ENCODE measurements at places on chromosomes 6 and 20.

- no peak for DNase-seq
Measured at GRCh38 chr6:30885999-30886896, 1.9 kb downstream of the DDR1 start.

GRCh38 chr6:70371454-70372105, 41.7 kb upstream of the FAM135A start:
- peak; percentile 73 for DNase-seq

DNA sequence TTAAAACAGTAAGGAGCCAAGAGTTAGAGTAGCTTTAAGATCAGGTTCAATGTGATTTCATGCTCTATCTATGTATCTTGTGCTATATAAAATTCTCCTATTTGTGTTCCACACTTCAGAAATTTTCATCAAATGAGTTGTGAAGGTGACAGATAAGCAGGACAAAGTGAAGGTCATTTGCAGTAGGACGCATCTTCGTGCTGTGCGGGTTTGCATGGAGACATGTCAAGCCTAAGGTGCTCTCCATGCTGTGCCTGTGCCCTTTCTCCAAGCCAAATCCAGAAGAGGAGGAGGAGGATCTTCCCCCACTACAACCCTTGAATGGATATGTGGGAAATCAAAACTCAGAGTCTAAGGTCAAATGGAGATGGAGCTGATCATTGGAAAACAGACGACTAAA, 147.3 kb upstream of the NEDD9 start:
- DNase-seq: no peak

GRCh38 chr6:72739368-72739779, 117.5 kb downstream of the KCNQ5 start:
- DNase-seq: no peak

DNA sequence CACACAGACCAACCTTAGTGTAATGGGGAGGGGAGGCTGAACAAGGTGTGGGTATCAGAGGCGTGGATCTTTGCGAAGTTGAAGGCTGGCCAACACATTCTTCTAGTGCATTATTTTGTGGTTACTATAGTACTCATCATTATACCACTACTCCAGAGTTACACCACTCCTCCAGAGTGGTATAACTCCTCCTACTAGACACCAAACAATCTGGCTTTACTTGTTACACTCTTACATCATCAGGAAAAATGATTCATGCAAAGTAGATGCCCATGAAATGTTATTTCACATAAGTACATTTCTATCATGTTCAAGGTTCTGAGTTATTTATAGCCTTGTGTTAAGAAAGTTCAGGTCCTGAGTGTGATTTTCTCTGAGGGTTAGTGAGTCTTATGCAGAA, 443.1 kb upstream of the OPRM1 start:
- DNase-seq: no peak

- peak; percentile 66 for DNase-seq
Measured at GRCh38 chr20:11204926-11205768, 531.3 kb upstream of the JAG1 start.

DNA sequence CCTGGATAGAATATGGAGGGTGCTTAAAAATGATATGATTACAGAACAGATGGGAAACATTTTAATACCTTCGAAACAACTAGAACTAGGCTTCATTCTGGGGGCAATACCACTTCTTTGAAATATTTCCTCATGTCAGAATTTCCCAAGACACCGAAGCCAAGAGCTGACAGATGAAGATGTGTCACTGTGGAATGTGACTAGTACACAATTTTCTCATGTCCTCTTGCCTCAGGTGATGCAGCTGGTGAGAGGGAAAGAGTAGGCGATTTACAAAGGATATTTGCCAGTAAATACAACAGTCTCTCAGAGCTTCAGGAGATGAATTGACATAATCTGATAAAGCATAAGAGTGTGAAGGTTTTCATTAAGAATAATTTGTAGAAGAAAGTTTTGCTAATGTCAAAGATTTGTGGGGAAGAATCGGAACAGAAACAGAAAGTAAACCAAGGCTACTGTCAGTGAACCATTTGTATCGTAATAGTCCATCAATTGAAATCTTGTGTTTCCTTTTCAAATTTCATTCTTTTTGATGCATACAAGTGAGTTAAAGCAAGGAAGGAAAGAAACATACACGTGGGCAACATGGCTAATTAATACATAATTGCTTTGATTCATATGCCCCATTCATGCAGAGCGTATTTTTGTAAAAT, 164.7 kb upstream of the CCN2 start:
- DNase-seq: no peak

GRCh38 chr20:55058938-55059337, 583.5 kb downstream of the DOK5 start:
- no peak for DNase-seq

DNA sequence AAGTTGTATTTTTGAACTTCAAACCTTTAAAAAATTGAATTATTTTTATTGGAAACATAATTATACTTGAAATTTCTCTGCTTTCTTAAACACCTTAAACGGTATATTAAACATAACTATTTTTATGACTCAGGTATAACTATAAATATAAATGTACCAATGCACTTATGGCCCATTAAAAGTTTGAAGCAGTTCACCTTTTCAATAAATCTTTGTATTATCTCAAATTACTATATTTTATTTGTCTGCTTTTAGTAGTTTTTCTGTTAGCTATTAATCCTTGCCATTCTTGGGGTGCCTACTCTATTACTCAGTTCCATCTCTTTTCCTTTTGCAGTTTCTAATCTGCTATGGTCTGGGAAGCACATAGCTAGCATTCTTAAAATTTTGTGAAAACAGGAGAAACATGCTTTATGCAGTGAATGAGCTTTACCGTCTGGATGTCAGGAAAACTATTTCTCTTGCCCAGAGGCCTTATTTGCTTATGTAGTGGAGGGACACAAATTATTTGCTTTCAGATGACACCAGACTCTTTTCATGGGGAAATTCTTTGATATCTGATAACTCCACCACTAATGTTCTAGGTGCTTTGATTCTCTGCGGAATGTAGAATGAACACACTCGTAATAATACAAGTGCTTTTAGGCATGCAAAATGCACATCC, 378.9 kb upstream of the CITED2 start:
- no peak for DNase-seq

DNA sequence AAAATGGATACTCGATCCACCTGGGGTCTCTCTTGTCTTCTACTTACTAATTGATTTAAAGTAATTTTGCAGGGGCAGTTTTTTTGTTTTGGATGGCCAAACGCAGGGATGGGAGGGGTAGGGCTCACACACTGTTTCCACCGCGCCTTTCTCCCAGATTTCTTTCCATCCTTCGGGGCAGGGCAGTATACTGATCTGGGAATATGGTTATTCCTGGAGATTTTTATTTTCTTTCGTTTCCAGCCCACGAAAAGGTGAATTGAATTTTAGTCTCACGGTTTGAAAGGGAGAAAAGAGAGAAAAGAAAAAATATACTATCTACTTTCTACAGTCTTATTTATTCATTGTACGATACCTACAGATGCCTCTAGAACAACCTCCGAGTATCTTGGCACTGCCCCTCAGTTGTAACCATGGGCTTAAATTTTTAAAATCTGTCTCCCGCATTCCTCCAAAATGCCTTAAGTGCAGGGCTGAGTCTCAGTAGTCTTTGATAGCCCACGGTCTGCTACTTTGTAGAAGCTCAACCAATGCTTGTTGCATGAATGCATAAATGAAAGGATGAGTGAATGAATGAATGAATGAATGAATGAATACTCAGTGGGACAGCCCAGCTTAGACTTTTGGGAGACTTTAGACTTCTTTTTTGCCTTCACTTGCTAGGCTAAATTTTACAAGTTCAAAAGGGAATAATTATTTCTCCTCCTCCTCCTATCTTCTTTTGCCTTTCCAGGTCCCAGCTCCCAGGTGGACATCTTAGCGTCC, 18.1 kb upstream of the TRIM27 start:
- DNase-seq: no peak

DNA sequence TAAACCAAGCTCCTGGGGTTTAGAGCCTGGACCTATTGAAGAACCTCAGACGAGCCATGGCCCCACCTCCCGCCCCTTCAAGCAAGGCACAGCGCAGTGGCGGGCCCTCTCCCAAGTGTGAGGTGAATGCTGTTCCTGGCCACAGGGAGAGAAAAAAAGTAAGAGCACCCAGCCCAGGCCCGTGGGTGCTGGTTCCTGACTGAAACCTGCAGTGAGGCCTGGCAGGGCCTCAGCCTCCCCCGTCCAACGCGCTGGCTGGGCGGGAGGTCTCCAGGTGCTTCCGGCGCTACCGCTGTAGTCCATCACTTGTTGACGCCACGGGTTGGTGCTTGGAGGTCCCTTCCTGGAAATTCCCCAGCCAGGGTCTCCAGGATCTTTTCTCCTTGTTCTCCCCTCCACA, 5.5 kb upstream of the FAM83C start:
- DNase-seq: no peak

DNA sequence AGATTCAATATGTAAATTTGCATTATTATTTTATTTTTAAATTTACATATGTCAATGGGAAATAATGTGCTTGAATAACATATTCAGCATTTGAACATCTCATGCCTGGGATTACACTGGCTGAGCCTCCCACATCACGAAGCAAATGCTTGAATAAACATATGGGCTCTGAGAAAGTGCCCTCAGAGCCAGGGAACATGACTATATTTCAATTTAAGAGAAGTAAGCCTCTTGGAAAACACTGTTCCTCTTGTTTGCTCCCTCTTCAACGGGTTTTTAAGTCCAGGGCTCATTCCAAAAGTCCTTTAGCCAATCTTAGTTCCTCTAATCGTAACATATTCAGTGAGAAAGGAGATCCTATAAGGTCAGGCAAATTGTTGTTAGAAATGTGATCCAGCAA, 122.0 kb downstream of the GMPR start:
- DNase-seq: no peak

- no peak for DNase-seq
Measured at GRCh38 chr6:144434308-144434990, 149.3 kb downstream of the UTRN start.

DNA sequence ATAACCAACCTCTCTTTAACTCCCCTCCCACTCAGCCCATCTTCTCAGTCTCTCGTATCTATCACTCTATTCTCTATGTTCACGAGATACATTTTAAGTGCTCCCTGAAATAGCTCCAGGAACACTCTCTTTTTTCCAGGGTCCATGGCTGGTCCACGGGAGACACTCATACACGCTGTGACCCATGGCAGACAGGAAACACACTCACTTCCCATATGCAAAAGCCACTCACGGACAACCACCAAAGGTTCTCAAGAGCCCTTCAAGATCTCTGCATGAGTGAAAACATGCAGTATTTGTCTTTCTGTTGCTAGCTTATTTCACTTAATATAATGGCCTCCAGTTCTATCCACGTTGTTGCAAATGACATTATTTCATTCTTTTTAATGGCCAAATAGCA, 71.4 kb upstream of the PCSK2 start:
- DNase-seq: no peak

- DNase-seq: no peak
Measured at GRCh38 chr6:19860235-19860877, 23.2 kb downstream of the ID4 start.

GRCh38 chr20:3976511-3976910, 38.8 kb downstream of the RNF24 start:
- no peak for DNase-seq

GRCh38 chr6:24126586-24127192, 674 bp downstream of the NRSN1 start:
- peak; percentile 44 for DNase-seq

DNA sequence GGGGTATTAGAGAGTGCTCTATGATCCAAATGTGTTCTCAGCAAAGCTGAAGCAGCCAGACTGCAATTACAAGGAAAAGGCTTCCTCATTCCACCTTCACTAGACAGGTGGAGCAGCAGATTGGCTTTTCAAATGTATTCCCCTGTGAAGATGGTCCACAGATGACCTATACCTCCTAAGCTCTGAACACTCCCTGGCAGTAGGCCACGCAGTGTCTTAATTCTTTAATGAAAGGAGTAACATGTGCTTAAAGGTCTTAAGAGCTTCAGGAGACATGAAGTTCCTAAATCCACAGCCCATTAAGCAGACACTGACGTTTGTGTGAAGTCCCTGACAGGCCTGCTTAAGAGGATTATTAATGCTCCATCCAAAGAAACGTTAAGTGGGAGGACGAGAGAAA, 138.9 kb upstream of the NUP153 start:
- no peak for DNase-seq

DNA sequence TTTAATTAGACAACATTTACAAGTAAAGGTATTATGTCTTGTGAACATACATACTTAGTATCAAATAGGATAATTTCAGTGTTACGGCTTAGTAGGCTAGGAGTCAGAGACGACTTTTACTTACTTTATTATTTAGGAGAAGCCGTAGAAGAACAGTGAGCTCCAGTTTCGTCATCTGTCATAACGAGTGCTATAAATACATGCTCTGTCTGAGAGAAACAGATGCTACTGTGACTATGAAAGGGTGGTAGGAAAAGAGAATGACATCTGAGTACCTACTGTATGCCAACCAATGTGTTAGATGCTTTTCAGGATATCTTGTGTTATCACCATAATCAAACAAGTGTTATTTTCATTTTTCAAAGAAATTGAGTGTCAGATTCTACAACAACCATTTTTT, 119.0 kb downstream of the EYA4 start:
- DNase-seq: no peak

DNA sequence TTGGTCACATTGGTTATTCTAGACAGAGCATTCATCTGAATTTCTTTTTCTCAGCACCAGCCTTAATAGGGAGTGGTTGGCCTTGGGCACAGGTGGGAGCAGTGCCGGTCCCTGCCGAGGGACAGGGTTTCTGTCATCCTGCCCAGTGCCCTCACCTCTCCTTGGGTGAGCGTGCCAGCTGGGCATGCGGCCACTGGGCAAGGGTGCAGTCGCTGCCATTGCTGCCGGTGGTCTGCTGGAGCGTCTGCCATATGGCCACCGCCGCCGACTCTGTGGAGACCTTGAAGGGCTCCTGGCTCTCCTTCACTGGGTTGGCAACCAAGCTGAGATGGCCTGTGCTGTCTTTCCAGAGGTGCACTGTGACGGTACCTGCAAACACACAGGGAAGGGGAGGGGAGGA, 16.4 kb upstream of the UQCC2 start:
- no peak for DNase-seq

DNA sequence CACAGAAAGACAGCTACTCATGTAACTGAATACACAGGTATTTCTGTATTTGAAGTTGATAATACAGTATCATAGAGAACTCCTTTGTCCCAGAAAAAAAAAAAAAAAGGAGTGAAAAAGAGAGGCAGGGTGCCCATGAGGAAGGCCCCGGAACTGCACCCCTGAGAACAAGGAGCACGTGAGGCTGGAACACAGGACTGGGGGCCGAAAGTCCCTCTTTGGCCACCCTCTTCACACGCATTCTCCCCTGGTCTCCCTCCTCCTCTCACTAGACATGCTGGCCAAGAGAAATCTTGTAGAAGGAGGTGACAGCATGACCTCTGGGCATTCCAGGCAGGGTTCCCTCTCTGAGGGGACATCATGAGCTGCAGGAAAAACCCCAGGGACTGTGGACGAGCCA, 62.7 kb upstream of the TRAF3IP2 start:
- DNase-seq: no peak

Measured in AML-193 (cell line).